ENCODE measurements at places on chromosomes 6 and 20.

GRCh38 chr20:53829724-53830521 is 236.3 kb upstream of the ZNF217 start:
- no peak for DNase-seq

DNA sequence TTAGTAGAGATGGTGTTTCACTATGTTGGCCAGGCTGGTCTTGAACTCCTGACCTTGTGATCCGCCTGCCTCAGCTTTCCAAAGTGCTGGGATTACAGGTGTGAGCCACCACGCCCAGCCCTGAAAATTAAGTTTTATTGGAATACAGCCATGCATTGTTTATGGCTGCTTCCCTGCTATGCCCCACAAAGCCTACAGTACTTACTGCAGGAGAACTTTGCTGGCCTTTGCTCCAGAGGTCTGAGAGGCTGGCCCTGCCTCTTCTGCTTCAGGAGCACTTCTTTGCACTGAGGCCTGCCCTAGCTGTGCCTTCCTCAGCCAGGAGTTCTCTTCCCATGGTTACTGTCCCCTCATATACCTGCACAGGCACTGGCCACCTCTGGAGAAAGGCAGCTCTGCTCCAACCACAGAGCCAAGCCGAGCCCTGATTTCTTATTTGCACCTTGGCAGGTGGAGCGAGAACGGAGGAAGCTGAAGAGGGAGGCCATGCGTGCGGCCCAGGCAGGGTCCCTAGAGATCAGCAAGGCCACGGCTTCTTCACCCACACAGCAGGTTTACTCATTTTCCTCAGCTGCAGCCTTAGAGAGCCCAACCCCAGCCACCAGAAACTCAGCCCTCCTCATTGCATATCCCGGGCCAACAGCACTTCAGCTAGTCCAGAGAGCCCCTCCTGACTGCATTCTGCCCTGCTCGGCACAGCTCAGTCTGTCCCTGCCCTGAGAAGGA is 20.8 kb downstream of the C20orf173 start:
- DNase-seq, result no peak

- DNase-seq, result no peak
Measured at GRCh38 chr20:11217326-11218172, 543.8 kb upstream of the JAG1 start.

GRCh38 chr6:143100429-143100828 is 39.7 kb downstream of the AIG1 start:
- DNase-seq, result no peak

DNA sequence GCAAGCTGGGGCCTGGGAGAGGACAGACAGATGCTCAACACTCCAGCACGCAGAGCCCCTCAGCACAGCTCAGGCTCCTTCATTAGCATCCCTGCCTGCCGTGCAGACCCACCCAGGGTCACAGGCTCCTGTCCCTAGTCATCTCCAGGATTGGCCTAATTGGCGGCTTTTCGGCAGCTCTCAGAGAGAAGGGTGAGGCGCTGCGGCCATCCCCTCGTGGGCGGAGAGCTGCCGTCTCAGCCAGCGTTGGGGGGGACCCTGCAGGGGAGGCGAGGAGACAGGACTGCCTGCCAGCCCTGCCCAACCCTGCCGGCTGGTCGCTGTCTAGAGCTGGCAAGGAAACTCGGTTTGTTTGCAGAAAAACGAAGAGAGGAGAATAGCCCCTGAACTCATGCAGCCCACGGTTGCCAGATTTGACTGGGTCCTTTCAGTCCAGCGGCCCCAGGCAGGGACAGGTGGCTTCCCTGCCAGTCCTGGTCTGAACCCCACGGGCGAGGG is 26.8 kb downstream of the BHLHE23 start:
- DNase-seq, result no peak

DNA sequence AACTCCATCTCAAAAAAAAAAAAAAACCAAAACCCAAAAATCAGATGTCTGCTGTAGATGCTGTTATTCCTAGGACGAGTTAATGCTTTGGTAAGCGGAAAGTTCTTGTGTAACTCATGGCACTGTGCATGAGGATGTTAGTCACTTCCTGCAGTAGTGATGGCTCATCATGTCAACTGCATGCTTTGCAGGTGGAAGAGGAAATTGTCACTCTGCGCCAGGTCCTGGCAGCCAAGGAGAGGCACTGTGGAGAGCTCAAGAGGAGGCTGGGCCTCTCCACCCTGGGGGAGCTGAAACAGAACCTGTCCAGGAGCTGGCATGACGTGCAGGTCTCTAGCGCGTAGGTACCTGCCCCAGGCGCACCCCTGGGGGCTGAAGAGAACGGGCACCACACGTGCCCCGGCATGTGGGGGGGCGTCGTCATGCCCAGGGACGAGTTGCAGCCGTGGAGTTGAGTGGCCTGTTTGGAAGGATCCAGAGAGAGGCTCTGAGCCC is 8.5 kb downstream of the TPD52L2 start:
- no peak for DNase-seq

DNA sequence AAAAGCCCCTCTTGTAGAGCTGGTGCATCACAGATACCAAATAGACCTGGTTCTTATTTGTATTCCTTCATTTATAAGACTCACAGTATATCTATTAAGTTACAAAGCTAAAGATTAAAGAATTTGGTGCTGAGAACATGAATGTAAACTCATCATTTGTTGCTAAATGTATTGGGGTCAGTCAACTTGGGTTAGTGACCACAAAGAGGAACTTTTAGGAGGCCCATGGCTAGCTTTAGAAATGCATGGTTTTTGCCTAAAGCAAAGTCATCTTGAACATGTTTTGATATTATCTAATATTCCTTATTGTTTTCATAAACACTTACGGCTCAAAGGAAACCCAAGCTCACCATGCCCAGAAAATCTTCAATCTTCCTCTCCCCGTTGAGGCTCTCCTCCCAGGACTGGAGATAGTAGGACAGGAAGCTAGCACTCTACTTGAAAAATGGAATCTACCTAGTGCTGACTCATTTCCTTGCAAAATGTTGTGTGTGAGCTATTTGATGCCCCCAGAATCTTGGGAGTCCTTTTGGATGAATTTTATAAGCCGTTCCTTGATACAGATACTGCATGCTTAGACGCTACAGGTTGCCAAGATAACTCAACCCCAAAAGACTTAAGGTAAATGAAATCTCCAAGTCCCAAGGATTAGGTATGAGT is 121.4 kb downstream of the BMP2 start:
- no peak for DNase-seq

DNA sequence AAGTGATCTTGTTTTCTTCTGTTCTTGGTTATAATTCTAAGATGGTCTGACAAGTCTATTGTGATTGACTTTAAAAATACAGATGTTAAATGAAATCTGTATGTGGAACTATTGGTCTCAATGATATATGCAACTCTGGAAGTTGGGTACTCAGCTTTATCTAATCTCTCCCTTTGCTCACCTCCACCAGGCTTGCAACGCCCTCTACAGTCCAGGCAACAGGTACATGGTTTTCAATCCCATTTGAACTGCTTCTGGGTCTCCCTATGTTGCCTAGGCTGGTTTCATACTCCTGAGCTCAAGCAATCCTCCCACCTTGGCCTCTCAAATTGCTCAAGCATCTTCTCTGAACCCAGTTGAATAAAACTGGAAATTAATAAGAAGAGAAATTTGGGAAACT is 25.6 kb upstream of the HLA-DQB1 start:
- no peak for DNase-seq

All from occipital lobe (tissue), 3 donors.